Ecto neural progenitor cell (in vitro differentiated cells): ENCODE measurements at places on chromosomes 16 and 17.

DNA sequence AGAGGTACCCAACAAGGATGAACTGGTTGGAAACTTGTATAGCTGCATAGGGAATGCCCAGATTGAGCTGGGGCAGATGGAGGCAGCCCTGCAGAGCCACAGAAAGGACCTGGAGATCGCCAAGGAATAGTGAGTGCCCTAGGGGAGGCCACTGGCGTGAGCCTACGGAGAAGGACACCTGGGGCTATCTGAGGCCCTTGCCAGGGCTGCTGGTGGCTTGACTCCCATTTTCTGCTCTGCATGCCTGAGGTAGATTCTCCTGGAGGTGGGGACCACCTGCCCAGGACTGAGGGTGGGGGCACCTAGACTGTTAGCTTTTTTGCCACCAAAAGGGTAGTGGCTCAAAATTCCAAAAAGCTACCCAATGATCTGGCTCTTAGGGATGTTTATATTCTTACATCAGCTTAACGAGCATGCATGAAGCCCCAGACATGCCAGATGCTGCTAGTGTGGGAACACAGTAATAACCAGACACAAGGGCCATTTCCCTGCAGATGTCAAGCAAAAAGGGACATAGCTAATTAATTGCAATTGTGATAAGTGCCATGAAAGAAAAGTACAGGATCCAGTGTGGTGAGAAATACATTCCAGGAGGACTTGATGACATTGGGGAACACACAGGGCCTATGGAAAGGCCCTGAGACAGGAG lies 8.8 kb downstream of the ODAD4 start:
- DNase-seq, result no peak

GRCh38 chr17:78654325-78654724 lies 77.1 kb upstream of the DNAH17 start:
- no peak for DNase-seq

GRCh38 chr16:12289175-12290063 lies 312.9 kb downstream of the SNX29 start:
- DNase-seq, result no peak

DNA sequence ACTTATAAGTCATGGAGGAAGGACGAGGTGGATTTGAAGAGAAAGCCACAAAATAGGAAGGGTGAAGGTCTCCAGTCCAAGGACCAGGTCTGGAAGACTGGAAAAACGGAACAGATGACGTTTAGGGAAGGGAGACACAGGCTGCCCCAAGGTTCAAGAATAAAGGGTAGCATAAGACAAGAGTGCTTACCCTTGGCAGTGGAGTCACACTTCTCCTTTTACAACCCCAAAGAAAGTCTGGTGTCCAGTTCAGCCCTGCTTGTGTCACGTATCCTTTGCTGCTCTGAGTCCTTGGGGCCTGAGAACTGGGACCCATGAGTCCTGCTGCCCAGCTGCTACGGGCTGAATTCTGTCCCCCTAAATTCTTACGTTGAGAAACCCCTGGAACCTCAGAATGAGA lies 13.0 kb upstream of the GGA2 start:
- DNase-seq, result no peak

- no peak for DNase-seq
Observed at GRCh38 chr17:76635659-76636360, 7.7 kb downstream of the ST6GALNAC1 start.

GRCh38 chr17:58006560-58006923 lies 504 bp downstream of the SRSF1 start:
- peak; percentile 79 for DNase-seq

GRCh38 chr16:27972500-27972899 lies 91.0 kb downstream of the GSG1L start:
- no peak for DNase-seq
